Peyer's patch (tissue), 4 donors: ENCODE measurements at places on chromosomes 7 and 10. TPM values are rescaled to one million over a fixed set of nuclear protein-coding genes. Genes with fewer than 3 reads are reported as not detected.

KDM7A gene
- 38.4 TPM for total RNA-seq

DNA sequence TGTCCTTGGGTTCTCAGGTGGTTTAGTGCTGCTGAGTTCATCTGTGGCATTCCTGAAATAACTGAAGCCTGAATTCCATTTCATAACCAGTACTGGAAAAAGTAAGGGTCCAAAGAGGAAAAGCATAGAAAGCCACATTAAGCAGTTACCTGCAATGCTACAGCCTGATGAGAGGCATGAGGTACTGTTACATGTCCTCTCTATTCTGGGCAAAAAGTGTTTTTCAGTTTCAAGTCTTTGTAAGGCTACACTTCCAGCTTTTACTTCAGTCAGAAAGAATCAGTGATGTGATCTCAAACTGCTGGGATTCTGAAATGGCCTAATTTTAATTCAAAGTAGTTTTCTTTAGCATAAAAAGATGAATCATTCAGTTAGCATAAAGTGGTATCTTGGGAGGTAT is 369.5 kb downstream of the PHF14 start:
- H3K36me3 ChIP-seq: no peaks in the 10 kb centered on the region
- H3K27me3 ChIP-seq: no peaks in the 10 kb centered on the region
- no peaks in the 10 kb centered on the region for H3K4me1 ChIP-seq
- H3K4me3 ChIP-seq: no peak overlapping the region

ASZ1 gene
- total RNA-seq: not detected

DNA sequence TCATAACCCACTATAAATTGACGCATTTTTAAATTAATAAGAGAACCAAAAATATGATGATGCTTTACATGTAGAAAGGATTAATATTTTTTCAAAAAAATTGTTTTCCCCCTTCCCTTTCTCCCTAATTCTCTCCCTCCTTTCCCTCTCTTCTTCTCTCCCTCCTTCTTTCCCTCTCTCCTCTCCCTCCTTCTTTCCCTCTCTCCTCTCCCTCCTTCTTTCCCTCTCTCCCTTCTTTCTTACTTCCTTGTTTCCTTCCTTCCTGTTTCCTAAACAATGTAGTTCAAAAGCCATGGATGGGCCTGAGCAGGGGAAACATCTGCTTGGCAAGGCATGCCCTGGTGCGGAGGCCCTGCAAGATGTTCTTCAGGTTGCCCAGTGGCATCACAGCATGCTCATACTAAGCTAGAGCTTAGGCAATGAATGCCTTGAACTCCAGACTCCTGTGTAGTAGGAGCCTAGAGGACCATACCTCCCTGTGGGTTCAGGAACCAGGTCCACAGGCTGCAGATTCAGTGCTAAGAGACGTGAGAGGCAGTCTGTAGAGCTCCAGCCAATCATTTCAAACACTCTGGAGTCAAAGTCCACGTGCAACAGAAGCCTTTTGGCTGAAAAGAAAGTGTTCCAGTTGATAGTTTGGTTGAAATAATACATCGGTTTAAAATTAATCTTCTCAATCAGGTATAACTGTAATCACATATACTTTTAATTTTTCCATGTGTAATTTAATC is 20.1 kb upstream of the MRPS17 start:
- no peak overlapping the region for H3K4me3 ChIP-seq
- no peak overlapping the region for H3K27ac ChIP-seq
- no peaks in the 10 kb centered on the region for H3K27me3 ChIP-seq
- H3K36me3 ChIP-seq: no peaks in the 10 kb centered on the region

- no peaks in the 10 kb centered on the region for H3K27me3 ChIP-seq
- H3K27ac ChIP-seq: no peak overlapping the region
- H3K4me1 ChIP-seq: no peaks in the 10 kb centered on the region
These were observed 75.1 kb upstream of the DDC start for GRCh38 chr7:50640256-50640655.

DNA sequence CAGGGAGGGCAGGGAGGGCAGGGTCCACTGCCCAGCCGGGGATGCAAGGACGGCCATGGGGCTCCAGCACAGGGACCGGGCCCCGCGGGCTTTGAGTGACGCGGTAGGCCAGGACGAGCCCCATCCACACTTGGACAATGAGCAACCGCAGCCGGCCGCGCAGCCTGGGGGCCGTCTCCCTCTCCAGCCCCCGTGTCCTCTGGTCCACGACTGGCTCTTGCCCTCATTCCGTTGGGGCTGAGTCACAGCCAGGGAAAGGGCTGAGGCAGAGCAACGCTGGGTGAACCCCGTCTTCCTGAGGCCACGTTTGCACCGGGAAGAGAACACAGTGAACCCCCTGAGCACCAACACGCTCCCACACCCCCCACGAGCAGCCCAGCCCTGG is 23.7 kb downstream of the SHH start:
- H3K4me3 ChIP-seq: no peak overlapping the region
- H3K27me3 ChIP-seq: no peaks in the 10 kb centered on the region
- H3K4me1 ChIP-seq: no peaks in the 10 kb centered on the region
- no peaks in the 10 kb centered on the region for H3K36me3 ChIP-seq
- no peak overlapping the region for H3K27ac ChIP-seq

DNA sequence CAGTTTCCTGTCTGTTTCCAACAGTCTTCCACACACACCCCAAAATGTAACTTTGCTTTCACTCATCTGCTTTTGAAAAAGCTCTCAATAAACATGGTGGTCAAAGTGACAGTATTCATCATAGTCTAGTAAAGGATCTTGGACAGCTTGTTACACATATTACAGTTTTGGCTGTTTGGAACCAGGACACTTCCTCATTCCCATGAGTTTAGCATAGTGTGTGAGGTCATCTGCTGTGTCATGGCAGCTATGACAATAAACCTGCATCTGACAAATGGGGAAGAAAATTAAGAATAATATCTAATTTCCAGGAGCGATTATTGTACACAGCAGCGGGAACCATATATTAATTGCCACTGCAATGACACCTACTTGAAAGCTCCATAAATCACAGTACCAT is 184.3 kb upstream of the SLC26A5 start:
- no peaks in the 10 kb centered on the region for H3K27me3 ChIP-seq
- no peaks in the 10 kb centered on the region for H3K36me3 ChIP-seq
- no peak overlapping the region for H3K4me3 ChIP-seq
- H3K4me1 ChIP-seq: no peaks in the 10 kb centered on the region
- DNase-seq: no peak

PNLIP gene
- not detected for total RNA-seq

GRCh38 chr10:1128115-1128514 is 71.9 kb downstream of the WDR37 start:
- no peak overlapping the region for H3K4me3 ChIP-seq
- no peaks in the 10 kb centered on the region for H3K27me3 ChIP-seq
- H3K4me1 ChIP-seq: no peaks in the 10 kb centered on the region

- no peaks in the 10 kb centered on the region for H3K36me3 ChIP-seq
- H3K27me3 ChIP-seq: no peaks in the 10 kb centered on the region
- peak; percentile 31 for DNase-seq
- H3K4me1 ChIP-seq: no peaks in the 10 kb centered on the region
- H3K4me3 ChIP-seq: no peak overlapping the region
These were observed 4.3 kb upstream of the YKT6 start for GRCh38 chr7:44196450-44196872.

CDHR3 gene
- 47.3 TPM for total RNA-seq

GRCh38 chr7:2721842-2722241 is 33.8 kb downstream of the AMZ1 start:
- no peaks in the 10 kb centered on the region for H3K27me3 ChIP-seq
- no peak overlapping the region for H3K4me3 ChIP-seq
- no peaks in the 10 kb centered on the region for H3K36me3 ChIP-seq
- H3K4me1 ChIP-seq: peaks cover 3% of the 10 kb centered on the region
- DNase-seq: no peak
- no peak overlapping the region for H3K27ac ChIP-seq

RET gene
- total RNA-seq: 1.2 TPM
